ENCODE measurements at places on chromosomes 4 and X.

DNA sequence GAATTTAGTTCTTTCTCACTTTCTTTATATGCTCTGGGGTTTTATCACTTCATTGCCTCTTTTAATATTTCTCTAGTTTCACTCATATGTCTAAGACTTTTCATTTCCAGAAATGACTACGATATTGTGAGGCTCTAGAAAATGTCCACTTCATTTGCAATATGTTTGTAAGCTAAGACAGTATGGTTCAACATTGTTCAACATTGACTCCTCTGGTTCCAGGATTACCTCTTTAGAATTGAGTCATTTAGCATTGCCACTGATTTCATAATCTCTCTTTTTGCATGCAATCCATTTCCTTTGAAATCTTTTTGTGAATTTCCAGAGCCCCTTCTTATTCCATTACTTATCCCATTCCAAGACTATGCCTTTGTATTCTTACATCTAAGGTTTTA is 32.3 kb downstream of the BBS12 start:
- no peak for DNase-seq

DNA sequence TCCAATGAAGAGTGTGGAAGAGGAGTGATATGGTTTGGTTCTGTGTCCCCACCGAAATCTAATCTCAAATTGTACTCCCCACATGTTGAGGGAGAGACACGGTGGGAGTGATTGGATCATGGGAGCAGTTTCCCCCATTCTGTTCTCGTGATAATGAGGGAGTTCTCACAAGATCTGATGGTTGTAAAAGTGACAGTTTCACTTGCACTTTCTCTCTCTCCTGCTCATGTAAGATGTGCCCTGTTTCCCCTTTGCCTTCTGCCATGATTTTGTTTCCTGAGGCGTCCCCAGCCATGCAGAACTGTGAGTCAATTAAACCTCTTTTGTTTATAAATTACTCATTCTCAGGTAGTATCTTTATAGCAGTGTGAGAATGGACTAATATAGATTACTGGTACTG is 39.6 kb downstream of the FAM47C start:
- no peak for DNase-seq

- no peak for DNase-seq
Observed at GRCh38 chr4:127917151-127917550, 36.5 kb downstream of the PLK4 start.

- DNase-seq = no peak
Observed at GRCh38 chr4:74964311-74964710, 31.4 kb downstream of the PARM1 start.

- DNase-seq = no peak
Observed at GRCh38 chr4:107647591-107647990, 72.4 kb downstream of the PAPSS1 start.

GRCh38 chrX:25175171-25175570 is 159.4 kb upstream of the ARX start:
- DNase-seq = no peak

- no peak for DNase-seq
Observed at GRCh38 chr4:77599378-77599777, 6.2 kb upstream of the CXCL13 start.

- DNase-seq = no peak
Observed at GRCh38 chr4:2800691-2801596, 8.1 kb downstream of the SH3BP2 start.

DNA sequence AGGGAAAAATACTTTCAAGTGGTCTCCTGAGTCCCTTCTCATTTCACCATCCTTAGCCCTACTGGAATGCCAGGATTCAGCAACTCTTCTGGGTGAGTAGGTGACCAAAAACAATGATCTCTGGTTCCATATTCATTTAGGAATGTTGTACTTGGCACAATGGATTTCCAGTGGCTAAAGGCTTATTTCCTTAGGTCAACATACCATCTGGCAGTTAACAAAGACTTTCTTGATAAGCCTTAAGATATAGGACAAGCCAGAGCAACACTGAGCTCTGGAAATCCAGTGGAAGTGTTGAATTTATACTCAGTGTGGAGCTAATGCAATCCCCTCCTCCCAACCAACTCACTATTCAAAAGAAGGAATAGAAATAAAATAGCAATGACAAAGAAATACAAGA is 139.4 kb upstream of the EMCN start:
- DNase-seq = no peak

GRCh38 chr4:7854697-7855370 is 84.8 kb downstream of the AFAP1 start:
- DNase-seq = peak; percentile 20

GRCh38 chrX:130895299-130895698 is 7.7 kb downstream of the ENOX2 start:
- no peak for DNase-seq

DNA sequence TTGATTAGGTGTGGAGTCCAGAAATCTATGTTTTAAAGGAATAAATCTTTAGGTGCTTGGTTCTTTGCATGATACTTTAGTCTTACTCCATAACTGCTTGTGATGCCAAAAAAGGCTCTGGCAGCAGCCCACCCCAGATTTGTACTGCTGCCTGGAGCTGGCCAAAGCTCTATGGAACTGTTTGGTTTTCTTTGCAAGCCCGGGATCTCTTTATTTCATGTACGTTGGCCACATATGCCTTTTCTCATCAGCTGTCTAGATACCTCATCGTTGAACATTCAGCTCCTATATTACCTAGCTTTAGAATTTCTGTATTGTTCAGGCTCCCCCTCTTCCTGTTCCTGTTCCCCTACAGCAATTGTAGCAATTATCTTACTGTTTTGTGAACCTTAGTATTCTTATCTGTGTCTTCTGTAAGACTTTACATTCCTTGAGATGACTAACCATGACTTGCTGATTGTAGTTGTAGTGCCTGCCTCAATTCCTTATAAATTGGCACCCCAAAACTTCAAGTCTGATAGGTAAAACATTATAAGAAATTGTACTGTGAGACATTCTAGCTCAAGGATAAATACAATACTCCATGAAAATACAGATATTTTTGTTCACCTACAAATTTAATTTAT is 199.4 kb upstream of the GPRIN3 start:
- no peak for DNase-seq

DNA sequence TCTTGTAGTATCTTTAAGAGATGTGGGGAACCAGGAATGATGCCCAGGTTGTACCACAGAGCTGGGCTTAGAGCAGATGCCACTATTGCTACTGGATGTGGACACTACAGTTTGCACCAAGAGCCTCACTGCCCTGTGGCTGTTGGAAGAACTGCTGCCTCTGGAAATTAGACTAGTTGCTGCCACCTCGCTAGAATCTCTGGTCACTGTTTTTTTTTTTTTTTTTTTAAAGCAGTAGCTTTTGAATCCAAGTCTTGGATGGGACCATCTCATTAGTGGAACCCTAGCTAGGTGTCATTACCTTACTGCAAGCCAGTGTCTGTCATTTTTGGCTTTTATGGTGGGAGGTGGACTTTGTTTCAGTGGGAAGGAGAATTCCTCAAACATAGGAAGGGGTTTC is 105.5 kb downstream of the ARHGAP10 start:
- no peak for DNase-seq

DNA sequence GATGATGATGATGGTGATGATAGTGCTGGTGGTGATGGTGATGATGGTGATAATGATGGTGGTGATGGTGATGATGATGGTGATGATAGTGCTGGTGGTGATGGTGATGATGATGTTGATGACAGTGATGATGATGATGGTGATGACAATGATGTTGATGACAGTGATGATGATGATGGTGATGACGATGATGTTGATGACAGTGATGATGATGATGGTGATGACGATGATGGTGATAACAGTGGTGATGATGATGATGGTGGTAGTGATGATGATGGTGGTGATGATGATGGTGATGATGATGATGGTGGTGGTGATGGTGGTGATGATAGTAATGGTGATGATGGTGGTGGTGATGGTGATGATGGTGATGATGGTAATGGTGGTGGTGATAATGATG is 80.1 kb upstream of the MXRA5 start:
- no peak for DNase-seq

GRCh38 chrX:128517691-128518090 is 465.5 kb upstream of the ACTRT1 start:
- no peak for DNase-seq

DNA sequence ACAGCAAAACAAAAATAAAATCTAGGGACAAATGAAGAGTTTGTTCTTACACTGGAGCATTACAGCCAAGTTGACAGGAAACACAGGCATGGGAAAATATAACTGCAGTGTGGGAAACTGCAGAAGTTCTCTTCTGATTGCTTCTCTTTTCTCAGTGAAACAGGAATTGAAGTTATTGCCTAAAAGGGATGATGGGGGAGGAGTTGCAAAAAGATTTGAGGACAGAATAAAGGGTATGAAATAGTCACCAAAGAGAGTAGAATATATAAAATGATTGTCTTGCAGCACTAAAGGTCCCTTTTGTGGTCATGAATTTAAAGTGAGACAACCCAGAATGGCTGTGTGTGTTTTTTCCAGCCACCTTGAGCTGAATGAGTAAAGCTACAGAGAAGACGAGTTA is 103.7 kb downstream of the JADE1 start:
- DNase-seq = no peak

GRCh38 chr4:17511051-17511450 is 839 bp downstream of the QDPR start:
- no peak for DNase-seq

DNA sequence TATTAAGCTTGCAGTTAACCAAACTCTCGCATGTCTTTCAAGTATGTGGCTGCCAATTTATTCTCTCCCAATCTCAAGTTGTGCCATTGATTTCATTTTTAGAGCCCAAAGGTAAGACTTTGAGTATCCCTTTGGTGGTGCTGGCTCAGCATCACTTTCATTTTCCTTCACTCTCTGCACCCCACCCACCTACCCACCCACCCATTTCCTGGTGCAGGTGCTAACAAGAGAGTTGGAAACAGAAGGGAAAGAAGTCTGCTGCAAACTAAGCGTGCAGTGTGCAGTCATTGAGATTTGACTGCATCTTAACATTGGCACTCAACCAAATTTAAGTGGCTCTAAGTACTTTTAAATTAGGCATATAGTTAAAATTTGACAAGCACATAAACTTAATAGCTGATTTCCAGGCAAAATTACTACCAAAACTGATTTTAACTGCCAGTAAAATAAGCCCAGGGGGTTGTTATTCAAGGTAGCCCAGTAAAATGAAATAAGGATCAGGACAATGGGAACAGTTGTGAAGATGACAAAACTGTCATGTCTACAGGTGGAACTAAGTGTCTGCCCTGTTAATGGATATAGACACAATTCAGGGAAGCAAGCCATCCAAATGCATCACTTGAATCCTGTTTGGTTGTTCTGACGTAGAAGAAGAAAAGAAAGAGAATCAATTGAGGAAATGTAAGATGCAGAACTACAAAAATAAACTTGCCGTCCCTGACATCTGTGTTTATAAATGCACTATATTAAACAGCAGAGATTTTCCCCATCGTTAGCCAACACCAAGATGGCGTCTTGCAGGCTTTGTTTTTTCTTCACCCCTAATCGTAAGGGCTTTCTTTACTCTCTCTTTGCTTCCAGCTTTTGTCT is 184.2 kb downstream of the KDR start:
- no peak for DNase-seq

GRCh38 chr4:100042711-100043110 is 92.6 kb upstream of the H2AZ1 start:
- no peak for DNase-seq

DNA sequence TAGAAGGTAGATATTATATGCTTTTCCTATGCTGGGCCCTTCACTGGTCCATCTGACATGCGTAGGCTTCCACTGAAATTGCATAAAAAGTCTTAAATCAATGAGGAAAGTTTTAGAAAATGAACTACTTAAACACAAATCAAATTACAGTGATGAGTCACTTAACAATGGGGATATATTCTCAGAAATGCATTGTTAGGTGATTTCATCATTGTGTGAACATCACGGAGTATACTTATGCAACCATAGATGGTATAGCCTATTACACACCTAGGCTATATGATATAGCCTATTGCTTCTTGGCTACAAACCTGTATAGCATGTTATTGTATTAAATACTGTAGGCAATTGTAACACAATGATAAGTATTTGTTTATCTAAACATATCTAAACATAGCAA is 10.3 kb downstream of the STAP1 start:
- DNase-seq = no peak

DNA sequence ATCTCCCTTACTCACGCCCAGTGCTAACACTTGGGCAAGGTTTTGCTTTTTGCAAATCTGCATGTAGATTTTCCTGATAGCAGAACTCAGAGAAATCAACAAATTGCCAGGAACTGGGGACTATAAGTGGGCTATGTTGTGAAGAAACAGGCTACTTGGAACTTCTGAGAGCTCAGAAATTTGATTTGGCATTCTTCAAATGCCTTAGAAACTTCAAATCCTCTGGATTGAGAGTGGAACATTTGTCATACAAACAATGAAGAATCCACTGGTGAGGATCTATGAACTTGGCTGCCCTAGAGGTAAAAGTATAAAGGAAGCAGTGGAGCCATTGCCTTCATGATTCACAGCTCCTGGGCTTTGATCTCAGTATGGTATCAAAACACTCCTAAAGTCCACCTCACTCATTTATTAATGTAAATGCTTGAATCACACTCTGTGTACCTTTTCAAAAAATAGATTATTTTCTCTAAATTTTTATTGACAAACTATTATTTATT is 126.0 kb downstream of the GLRA3 start:
- DNase-seq = no peak

DNA sequence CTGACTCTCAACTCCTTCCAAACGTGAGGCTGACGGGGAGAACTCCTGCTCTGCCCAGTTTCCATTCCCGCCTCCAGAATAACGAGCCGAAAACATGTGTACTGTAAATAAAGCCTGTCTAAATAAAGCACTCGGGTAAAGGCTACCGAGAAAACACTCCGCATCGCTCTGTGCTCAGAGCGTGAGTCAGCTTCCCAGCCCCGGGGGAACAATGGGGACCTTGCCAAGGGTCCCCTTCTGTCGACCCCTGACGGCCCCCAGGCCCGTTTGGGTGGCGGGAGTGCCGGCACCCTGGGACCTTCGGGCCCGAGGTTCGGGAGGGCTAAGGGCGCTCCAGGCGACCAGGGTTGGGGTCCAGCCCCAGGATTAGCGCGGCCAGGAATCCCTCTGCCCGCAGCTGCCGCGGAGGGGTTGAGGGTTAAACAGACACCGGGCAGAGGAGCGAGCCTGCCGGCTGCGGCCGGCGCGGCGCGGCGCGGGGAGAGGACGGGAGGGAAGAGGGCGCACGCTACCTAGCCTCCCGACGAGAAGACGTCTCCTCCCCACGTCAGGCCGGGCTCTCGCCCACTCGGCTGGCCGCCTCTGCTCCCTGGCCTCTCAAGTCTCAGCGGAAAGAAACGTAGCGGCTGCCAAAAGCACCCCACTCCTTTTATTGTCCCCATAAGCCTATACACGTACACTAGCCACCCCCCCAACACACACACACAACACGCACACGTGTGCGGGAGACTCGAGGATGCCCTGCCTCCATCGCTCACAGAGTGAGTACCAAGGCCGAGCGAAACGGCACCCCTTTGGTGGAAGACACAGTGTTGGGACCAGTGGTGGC is 85.5 kb downstream of the BCOR start:
- no peak for DNase-seq

- no peak for DNase-seq
Observed at GRCh38 chr4:60913002-60913401, 287.1 kb upstream of the ADGRL3 start.

DNA sequence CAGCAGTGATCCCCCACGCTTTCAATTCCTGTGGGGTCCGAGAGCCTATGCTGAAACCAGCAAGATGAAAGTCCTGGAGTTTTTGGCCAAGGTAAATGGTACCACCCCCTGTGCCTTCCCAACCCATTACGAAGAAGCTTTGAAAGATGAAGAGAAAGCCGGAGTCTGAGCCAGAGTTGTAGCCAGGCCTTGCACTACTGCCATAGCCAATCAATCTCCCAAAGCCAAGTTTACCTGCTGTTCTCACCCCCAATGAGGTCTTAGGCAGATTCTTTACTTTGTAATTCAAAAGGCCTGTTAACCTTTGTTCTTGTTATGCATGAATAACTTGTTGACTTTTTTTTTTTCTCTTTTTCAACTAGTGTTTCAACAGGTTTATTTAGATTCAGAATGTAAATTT is 4.0 kb downstream of the MAGEB2 start:
- DNase-seq = no peak

Measured in stimulated activated CD8-positive, alpha-beta memory T cell treated with anti-CD3 and anti-CD28 coated beads, Interleukin-7, amount 100 ng/mL, for 1 hour (primary cell).